Mammary epithelial cell (primary cell): ENCODE measurements at places on chromosomes 7 and 10. TPM values are rescaled to one million over a fixed set of nuclear protein-coding genes. Genes with fewer than 3 reads are reported as not detected.

GRCh38 chr10:89669985-89670384 lies 24.9 kb upstream of the PANK1 start:
- no peak for DNase-seq

DNA sequence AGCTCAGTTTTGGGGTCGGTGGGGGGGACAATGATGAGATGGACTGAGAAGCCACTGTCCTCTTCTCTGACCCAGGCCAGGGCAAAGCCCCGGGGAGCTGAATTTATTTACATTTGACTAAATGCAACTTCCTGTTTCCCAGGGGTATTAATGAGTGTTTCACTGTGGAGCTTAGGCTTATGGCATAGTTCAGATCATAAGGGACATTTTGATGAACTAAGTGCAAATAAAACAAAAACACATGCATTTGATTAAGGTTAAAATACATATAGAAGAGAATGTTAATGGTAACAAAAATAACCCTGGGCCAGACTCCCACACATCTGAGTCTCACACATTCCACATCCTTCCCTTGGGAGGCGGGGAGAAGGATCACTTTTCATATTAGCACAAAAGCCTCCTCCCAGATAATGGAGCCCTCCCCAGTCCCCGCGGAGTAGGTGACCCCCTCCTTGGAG lies 320.6 kb downstream of the FRMD4A start:
- peak; percentile 19 for DNase-seq

GRCh38 chr10:87000491-87000890 lies 19.6 kb upstream of the FAM25A start:
- DNase-seq, result no peak

DNA sequence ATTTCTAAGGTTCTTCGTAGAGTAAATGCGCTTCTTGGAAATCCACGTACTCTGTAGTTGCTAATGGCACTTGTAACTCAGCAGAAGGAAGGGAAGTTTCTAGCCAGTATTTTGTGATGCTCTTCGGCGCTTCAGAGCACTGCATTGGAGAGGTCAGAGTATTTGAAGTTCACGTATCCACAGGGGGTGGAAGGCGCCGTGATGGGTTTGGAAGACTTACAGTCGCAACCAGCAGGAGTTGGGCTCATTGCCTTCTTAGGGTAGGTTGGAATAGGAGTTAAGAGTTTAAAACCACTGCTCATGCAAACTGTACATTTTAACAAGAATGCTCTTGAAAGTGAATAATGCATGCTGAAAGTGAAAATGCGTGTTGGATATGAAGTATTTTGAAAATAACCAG lies 49.1 kb downstream of the SHH start:
- DNase-seq, result no peak

GRCh38 chr10:124065382-124066125 lies 27.8 kb downstream of the CHST15 start:
- DNase-seq, result no peak

DNA sequence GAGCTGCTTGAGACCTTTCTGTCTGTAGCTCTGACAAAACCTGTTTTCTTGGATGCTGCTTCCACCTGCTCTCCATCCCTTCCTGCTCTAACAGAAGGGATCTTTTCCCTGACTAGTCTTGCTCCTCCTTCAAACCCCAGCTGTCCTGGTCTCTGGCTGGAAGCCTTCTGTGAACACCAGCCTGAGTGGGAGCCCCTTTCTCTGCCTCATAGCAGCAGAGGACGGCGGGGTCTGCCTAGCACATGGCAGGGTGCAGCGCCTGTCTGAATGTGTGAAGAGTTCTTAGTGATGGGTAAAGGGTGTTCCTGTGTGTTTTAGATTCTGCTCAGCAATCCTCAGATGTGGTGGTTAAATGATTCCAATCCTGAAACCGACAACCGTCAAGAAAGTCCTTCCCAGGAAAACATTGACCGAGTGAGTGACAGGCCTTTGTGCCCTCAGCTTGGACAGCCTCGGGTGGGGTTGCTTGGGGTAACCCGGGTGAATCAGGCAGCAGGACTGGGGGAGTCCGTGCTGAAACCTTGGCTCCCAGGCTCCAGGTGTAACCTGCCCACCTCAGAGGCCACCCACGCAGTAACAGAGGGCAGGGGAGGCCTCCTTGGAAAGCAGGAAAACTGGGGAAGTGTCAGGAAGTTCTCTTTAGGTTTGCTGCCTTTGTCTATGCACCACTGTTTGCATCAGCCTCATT lies 34.1 kb downstream of the NUB1 start:
- no peak for DNase-seq

DNA sequence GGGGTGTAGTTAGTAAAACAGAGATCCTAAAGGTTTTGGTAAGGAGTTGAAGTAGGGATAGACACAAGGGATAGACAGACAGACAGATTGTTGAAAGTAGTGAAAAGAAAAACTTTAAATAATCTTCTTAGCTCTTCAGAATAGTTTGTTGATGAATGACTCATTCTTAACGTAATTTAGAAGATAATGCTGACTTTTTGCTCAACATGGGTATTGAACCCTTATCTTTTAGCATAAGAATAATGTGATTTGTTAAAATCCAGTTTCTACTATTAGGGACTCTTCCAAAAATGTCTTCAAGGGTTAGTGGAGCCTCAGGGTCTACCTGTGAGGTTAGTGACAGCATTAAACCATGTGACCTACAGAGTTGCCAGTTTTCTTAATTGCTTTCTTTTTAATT lies 411.2 kb downstream of the ETV1 start:
- DNase-seq, result no peak

DNA sequence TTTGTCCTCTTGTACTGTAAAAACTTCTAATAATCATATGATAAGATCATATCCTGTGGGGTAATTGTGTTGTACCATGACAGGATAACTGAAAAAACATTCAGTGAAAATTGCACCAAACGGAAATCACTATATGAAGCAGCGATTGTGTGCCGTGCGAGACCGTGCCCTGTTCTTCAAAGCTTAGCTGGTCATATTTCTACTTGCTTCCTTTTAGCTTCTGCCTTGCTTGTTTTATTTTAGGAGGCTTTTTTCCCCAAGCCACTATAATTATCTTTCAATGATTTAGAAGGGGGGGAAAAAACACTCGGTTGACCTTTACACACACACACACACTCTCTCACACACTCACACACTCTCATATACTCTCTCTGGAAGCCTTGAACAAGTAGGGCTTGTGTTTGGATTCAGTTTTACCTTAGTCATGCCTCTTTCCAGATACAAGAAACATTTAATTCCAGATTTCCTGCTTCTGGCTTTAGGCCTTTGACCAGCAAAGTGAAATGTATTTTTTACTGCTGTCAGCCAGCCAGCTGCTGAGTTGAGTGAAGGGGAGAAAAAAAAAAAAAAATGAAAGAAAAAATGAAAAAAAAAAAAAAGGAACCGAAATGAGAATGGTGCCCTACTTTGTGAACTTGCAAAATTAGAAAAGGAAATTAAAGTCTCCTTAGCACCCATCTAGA lies 181.4 kb downstream of the ARID5B start:
- DNase-seq, result peak; percentile 38

- DNase-seq, result no peak
Measured at GRCh38 chr7:124779620-124780019, 14.0 kb upstream of the GPR37 start.

GRCh38 chr10:62038609-62039190 lies 137.2 kb downstream of the ARID5B start:
- peak; percentile 71 for DNase-seq

- peak; percentile 20 for DNase-seq
Measured at GRCh38 chr10:15585303-15585715, 134.4 kb downstream of the ITGA8 start.

DNA sequence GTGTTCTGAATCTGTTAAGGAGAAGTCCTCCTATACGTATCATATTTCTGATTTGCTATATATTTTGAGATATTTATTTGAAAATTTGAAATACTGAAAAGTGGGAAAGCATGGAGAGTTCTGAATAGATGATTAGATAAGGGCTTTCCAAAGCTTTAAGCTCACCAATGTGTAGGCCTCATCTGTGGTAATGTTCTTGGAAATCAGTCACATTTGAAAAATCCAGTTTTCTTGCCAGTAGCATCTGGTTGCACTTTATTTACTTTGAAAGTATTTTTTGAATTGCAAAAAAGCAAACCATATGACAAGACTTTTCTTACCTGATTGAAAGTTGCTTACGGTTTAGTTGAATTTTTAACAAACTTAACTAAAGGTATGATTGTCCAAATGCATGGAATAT lies 21.7 kb downstream of the ADD3 start:
- no peak for DNase-seq

DNA sequence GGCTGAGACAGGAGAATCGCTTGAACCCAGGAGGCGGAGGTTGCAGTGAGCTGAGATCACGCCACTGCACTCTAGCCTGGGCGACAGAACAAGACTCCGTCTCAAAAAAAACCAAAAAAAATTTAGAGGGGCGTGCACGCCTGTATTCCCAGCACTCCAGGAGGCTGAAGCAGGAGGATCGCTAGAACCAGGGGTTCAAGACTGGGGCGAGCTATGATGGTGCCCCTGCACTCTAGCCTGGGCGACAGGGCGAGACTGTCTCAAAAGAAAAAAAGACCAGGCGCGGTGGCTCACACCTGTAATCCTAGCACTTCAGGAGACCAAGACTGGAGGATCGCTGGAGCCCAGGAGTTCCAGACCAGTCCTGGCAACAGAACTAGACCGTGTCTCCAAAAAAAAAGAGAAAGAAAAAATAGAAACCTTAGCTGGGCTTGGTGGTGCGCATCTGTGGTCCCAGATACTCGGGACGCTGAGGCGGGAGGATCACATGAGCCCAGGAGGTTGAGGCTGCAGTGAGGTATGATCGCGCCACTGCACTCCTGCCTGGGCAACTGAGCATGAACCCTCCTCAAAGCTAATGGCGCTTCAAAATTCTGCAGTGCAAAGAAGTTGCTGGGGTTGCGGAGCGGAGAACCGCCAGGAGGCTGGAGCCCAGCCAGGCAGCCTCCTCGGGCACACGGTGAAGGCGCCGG lies 382 bp upstream of the MBLAC1 start:
- DNase-seq, result no peak

DNA sequence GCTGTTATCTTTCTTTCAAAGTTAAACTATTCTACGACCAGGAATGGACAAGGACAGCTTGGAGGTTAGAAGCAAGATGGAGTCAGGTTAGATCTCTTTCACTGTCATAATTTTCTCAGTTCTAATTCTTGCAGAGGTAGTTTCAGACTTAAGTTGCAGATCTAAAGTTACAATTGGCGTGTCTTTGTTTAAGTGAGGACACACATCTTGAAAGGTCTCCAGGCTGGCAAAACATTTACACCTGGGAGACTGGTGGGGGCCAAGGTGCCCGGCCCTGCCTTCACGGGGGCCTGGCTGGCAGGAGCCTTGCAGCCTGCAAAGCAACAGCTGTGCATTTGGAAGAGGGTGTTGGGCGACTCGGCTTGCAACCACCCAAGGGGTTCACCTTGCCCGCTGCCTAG lies 1.7 kb upstream of the DYNC2I1 start:
- DNase-seq, result no peak

DNA sequence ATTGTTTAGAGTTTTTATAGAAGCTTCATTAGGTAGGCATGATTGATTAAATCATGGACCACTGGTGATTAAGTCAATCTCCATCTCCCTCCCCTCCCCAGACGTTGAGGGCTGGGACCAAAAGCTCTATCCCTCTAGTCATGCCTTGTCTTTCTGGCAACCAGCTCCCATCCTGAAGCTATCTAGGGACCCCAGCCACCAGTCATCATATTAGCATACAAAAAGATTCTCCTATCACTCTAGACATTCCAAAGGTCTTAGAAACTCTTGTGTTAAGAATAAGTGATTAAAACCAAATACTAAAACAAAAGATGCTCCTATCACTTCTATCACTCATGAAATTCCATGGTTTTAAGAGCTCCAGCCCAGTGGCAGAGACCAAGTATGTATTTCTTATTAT lies 178.2 kb downstream of the RAPGEF5 start:
- DNase-seq, result no peak

DNA sequence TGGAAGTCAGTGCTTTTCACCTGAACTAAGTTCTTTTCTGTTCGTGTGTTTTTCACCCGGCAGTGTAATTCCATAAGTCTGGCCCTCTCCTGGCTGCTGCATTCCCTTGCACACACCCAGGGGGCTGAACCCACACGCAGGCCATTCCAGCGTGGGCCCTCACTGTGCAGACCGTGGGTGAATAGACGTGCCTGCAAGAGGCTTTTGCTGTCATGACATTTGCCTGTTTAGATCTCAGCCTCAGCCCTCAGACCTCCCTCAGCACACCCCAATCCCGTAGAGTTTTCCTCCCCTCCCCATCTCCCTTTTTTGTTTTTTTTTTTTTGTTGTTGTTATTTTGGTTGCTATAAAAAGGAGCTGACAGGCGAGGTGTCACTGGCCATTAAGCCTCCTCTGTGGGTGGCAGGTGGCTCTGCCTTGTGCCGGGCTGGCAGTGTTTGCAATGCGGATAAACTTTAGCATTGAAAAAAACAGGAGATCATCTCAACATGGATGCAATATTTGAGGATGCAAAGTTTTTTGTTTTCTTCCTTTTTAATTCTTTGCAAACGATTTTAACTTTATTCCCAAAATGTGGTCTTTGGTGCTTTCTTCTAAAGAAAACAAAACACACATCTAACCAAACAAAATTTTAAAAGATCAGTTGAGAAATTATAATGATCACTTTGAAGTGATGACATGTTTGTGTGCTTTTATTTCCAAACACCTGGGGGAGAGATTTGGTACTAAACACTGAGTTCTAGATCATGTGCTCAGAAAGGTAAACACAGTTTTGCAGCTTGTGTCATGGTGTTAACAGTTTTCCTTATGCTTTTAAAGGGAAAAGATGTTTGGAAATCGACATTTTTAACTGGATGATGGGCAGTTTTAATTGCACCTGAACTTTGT lies 58.8 kb downstream of the WDR37 start:
- no peak for DNase-seq

DNA sequence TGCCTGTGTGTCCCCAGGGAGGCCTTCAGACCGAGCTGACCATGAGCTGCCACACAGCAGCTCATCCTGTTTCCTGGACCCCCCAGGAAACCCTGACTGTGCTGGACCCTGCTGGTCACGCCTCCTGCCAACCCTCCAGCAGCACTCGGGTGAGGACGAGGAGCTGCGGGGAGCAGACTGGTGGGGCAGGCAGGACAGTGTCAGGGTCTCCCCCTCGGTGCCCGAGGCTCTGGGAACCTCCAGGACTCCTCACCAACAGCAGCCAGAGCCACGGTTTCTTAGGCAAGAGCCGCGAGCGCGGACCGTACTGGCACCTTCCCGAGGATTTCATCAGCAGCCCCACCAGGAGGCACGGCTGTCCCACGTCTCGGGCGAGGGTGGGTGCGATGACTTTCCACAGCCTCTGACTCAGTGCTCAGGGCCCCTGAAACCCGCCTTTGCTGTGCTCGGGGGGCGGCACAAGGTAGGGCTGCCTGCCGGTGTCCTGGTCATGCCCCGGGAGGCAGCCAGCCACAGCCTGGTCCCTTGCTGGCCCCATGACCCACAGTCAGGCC lies 186.9 kb downstream of the ELFN1 start:
- DNase-seq, result no peak

Gene TDRD1
- not detected in 2 replicates for total RNA-seq

Gene SGPL1
- total RNA-seq, result 65.0 and 101 TPM in 2 replicates

Gene OR2A12
- not detected for total RNA-seq

Gene VAX1
- not detected in 2 replicates for total RNA-seq

Gene DKK1
- 157 and 240 TPM in 2 replicates for total RNA-seq

Gene CUBN
- 0.24 and 0.28 TPM in 2 replicates for total RNA-seq

Gene HOXA4
- not detected for total RNA-seq

Gene TUBB8
- not detected for total RNA-seq

Gene LEP
- total RNA-seq, result not detected in 2 replicates

Gene AKR1D1
- total RNA-seq, result not detected in 2 replicates

Gene GRM3
- not detected for total RNA-seq
